ENCODE measurements at places on chromosomes 16 and 17.

- no peak for DNase-seq
These were observed 39.7 kb downstream of the XYLT1 start for GRCh38 chr16:17431012-17431411.

DNA sequence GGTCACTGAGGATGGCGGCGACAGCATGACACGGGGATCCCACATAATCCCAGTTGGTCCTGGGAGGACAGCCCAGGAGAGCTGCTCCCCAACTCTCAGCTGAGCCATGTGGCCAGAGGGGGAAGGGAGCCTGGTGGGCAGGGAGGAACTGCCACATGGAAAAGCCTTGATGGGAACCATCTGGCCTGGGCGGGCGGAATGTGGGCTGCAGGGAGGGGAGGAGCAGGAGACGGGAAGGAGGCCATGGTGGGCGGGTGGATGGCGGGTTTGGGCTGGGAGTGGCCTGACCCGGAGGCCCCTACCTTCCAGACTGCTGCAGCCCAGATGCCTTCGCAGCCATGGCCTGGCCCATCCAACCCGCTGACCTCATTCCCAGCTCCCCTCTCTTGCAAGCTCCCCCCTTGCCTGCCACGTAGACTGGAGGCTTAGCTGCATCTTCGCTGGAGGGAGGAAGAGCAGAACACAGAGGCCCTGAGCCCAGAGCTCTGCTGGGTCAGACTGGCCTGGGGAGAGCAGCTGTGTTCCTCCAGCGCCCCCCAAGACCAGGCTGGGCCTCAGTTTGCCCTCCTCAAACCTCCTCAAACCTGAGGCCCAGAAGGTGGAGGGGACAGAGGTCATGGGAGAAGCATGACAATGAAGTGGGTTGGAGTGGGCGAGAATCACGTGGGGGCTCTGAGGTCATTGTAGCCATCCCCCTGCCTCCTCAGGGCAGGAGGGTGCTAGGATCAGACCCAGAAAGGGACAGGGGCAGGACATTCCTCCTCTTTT is 8.2 kb upstream of the COL1A1 start:
- DNase-seq, result no peak

DNA sequence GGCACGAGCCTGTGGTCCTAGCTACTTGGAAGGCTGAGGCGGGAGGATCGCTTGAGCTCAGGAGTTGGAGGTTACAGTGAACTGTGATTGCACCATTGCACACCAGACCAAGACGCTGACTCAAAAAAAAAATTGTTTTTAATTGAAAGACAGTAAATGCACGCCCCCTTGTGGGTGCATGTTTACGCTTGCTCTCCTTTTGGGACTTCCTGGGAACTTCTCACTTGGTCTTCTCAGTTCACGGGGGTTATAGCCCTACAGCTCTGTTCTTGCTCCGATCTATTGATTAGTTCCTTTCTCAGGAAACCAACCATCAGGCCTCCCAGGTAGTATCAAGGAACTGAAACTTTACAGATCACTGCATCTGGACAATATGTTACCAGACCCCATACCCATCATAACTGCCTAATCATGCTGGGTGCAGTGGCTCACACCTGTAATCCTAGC is 14.2 kb upstream of the RIPOR1 start:
- peak; percentile 56 for DNase-seq

DNA sequence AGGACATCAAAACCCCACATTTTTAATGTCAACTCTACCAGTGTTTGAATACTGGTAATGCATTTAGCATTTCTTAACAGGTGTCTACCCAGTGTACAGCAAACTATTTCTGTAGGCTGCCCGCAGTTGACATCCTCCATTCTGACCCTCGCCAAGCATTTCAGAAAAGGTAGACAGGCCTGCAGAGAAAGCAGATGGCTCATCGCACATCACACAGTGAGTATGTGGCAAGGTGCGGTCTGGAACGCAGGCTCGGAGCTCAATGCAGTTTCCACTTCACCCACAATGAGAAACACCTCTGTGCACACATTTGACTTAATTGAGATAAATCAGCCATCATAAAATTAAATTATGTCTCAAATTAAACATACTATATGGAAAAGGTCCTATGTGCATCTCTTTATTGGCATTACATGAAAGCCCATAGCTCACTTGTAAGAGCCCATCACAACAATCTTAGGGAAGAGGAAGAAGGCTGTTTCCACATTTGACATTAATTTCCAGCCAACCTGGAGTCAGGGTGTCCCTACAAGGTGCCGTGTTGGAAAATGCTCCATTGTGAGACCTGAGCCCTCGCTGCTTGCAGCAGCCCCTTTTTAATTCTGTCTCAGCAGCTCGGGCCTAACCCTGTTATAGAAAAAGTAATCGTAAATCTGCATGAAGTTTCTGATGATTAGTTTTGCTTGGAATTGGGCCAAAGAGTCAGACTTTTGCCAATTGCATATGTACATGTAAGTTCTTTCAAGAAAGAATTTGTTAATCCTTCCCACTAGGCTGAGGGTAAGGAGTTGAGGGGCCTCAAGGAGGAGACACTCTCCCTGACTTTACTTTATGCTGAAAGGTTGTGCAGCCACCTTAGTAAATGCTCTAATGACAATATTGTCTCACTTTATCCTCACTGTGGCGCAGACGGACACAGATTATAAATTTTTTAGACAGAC is 378.7 kb upstream of the DYNLRB2 start:
- DNase-seq, result no peak

GRCh38 chr16:75864243-75864642 is 138.0 kb upstream of the CPHXL start:
- no peak for DNase-seq

GRCh38 chr16:9280069-9280466 is 188.6 kb downstream of the HAPSTR1 start:
- no peak for DNase-seq

DNA sequence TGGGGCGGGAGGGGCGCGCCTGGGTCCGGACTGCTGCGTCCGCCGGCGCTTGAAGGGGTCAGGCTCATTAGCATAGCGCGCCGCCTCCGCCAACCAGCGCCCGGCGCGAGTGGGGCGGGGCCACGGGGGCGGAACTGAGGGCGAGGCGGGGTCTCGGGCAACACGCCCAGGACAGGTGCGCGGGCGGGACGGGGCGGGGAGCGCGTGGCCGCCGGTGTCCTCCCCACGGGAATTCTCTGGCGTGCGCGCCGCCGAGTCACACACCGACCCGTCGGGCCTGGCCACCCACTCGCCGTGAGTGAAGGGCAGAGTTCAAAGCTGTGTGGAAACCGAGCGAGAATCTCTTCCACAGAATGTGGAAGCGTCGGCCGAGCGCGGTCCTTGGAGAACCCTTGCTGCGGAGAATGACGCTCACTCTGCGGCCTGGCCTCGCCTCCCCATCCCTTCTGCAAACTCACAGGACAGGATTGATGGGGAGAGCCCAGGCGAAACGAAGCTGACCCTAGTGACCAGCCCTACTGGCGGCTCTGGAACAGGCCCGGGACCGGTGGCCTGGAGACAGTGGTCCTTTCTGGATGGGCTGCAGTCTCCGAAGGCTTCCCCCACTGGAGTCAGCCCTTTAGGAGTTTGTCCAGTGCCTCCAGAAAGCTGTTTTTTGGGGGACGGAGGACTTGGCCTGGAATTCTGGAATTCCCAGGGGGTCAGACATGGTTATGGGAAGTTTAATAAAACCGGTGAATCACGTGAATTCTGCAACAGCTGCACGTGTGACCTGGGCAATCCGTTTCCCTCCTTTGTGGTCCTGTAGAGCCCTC is at the start of gene SNAI3:
Gene SNAI3 (minus strand): TSS at position 69 of the 815 bp plus-strand sequence. CDS start 101 bp downstream, outside the sequence.
- DNase-seq, result peak; percentile 65

DNA sequence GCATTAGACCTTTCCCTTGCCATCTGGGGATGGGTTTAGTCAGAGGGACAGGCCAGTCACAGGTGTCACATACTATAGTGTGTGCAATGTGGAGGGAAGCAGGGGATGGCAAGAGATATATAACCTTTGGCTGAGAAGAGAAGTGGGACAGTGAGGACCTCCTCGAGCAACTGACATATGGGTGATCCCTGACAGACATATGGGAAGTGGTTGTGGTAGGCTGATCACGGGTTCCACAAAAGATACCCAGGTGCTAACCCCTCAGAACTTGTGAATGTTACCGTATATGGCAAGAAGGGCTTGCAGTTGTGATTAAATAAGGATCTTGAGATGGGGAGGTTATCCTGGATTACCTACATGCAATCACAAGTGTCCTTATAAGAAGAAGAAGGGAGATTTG is 188.1 kb upstream of the MPHOSPH6 start:
- DNase-seq, result no peak

GRCh38 chr17:44198721-44199552 is 747 bp downstream of the ATXN7L3 start:
- DNase-seq, result no peak

DNA sequence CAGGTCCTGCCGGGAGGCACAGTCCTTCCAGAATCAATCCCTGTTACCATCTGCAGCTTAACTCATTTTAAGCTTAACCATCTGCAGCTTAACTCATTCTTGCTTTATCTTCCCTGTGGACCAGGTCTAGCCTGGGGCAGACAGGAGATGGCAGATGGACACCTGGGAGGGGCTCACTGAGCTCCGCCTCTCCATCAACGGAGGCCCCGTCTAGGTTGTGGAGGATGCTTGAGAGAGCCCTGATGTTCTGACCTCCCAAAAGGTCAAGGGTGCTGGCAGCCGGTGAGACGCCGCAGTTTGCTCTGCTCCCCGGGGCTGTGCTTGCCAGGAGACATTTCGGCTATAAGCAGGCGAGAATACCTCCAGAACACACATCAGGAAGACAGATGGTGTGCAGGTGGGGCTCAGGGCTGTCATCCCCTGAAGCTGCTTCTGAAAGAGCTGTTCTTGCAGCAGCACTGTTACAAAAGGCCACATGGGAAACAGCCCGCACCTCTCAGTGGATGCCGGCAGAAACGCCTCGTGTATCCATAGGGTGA is 41.3 kb downstream of the BAIAP2 start:
- DNase-seq, result no peak

- no peak for DNase-seq
These were observed 4.3 kb downstream of the SPDYE4 start for GRCh38 chr17:8753976-8754440.

DNA sequence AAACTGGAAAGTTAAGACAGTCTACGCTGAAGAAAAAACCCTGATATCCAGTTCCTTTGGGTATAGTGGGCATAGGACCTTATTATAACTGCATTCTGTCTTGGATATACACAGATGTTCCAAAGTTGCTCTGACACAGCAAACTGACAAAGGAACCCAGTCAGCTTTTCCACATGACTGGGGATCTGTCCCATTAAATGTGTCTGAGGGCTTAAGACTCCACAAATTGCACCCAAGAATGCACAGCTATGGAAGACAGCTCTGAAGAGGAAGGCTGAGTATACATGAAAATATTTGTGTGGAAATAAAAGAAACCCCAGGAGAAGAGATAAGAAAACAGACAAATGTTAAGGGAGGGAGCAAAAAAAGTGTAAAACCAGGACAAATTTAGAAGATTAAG is 114.1 kb downstream of the SPAG9 start:
- DNase-seq, result no peak

DNA sequence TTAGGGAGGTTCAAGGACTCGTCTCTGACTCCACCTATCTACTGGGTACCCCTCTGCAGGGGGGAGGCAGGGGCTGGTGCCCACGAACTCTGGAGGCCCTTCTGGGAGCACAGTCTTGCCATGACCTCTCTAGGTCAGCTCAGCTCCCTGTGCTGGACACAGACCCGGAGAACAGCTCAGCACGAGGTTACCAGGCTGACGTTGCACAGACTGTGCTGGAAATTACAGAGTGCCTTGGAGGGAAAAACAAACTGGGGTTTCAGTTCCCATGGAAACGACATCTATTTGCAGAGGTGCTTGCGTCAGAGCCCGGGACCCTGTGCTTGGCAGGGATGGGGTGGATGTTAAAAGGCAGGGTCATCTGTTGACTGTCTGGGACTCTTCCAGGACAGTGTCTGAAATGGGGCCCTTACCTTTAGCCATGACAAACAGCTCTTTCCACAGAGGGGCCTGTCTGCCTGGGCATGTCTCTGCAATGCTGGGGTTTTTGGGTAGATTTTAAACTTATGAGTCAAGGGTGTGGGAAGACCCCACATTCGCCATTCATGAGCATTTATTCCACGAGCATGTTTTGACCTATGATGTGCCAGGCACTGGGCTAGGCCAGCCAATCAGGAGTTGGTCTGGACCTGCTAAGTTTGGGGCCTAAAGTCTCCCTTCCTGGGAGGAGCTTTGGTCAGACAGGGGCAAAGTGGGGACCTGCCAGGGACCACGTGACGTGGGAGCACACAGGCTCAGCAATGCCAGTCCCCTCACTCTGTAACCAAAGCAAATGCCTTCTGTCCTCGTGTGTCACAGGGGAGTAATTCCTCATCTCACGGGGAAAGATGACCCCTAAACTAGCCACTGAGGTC is 22.5 kb downstream of the CCR7 start:
- no peak for DNase-seq

DNA sequence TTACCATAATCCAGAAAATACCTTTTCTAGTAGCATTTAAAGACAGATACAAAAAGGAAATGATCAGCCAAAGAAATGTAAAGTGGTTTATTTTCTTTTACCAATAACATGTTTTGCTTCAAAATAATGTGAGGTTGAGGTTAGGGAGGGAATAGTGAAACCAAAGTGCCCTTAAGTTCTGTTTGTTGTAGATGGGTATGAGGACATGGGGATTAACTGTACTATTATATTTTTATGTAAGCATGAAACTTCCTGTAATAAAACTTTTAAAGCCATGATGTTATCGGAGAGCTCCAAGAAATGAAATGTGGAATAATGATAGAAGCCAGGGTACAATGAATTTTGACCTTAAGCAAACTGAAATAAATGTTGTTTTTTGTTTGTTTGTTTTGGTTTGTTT is 9.9 kb downstream of the C16orf46 start:
- no peak for DNase-seq

DNA sequence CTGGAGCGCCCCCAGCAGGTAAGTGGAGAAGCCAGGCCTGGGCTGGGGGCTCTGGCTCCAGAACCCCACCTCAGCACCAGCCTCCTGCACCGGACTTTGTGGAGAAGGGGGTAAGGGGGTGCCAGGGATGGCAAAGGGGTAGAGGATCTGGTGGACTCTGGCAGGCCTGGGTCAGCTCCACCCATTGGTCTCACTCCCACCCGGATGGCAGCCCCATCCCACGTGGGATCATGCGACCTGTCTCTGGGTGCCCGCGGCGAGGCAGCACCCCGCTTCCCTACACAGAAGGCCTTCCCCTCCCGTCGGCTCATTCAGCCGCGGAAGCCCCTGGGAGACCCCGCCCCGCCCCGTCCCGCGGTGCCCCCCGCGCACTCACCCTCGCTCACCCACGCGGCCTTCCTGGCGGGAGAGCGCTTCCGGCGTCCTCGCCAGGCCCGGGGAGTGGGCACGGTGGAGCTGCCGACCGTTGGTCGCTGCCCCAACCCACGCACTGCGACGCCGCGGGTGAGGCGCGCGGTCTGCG is 498 bp upstream of the PLEKHG4 start:
- peak; percentile 14 for DNase-seq

Data from stimulated activated CD8-positive, alpha-beta memory T cell treated with anti-CD3 and anti-CD28 coated beads, Interleukin-2, amount 100 ng/mL, for 1 hour (primary cell).